ENCODE measurements at places on chromosomes 16 and 17.
A peak's percentile ranks its signal among the peaks of the same experiment; 100 is the strongest.

- peak; percentile 48 for DNase-seq
Observed at GRCh38 chr17:1413281-1413791, 13.3 kb upstream of the YWHAE start.

GRCh38 chr16:51410125-51410524, 259.1 kb upstream of the SALL1 start:
- DNase-seq = no peak

DNA sequence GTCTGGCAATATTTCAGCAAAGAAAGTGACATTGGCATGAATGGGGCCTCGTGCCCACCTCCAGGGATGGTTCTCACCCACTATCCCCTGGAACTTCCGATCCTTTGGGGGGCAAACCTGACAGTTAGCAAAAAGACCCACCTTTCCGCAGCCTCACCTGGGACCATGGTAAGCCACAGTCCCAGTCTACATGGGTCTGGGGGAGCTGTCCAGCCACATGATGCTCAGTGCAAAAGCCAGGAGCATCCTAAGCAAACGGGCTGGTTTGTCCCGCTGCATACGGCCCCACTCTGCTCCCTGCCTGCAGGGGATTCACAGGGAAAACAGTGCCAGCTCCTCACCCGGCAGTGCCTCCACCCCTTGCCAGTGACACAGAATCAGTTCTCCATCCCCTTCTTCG, 19.3 kb downstream of the AIPL1 start:
- no peak for DNase-seq

DNA sequence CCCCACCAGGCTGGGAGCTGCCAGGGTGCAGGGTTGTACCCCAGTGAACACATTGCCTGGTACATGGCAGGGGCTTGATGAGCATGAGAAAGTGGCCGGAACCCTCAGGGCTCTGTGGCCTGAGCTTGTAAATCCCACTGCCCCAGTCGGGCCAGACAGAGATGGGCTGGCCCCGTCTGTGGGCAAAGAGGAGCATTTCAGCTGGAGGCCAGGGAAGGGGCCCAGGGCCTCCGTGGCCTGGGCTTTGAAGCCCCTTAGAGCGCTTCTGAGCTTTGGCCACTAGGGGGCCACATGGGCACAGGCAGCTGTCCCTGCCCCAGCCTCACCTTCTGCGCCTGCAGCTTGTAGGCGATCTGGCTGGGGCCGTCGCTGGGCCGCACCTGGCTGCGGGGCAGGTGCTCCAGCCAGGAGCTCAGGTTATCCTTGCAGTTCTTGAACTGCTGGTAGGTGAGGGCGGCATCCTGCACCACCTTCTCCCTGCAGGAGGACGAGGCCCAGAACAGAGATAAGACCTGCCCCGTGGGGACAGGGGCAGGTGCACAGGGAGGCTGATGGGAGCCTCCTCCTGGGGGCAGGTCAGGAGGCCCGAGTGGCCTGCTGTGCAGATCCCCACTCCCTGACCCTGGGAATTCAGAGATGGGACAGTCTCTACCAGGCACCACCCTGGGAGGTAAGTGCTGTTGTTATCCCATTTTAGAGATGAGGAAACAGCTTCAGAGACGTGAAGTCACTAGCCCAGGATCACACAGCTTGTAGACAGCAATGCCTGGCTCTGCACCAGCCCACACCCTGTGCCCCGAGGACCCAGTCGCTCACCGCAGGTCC, 12.8 kb downstream of the EVPL start:
- no peak for DNase-seq

DNA sequence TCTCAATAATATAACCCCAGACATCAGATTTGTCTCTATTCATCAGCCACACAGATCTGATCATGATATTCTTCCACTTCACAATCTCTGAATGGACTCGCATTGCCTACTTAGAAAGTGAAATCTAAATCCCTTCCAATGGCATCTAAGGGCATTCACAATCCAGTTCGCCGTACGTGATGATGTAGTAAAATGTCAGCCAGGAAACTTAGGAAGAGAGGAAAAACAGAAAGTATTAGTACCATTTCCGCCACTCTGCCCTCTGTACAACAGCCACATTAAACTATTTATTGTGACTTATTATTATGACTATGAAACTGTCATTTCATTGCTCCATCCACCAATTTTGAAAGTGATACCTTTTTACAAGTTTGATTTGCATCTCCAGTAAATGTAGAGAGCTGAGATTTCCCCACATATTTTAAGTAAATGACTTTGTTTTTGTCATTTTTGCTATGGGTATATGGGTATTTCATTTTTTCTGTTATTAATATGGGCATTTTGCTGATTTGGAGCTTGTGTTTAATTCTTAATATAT, 69.4 kb upstream of the SMIM36 start:
- DNase-seq = no peak

DNA sequence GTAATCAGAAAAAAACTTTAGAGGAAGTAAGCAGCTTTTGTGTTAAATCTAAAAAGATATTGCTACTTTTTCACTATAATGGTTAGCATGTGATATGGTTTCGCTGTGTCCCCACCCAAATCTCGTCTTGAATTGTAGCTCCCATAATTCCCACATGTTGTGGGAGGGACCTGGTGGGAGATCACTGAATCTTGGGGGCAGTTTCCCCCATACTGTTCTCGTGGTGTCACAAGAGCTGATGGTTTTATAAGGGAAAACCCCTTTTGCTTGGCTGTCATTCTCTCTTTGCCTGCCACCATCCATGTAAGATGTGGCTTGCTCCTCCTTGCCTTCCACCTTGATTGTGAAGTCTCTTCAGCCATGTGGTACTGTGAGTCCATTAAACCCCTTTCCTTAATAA, 117.1 kb downstream of the KCNJ2 start:
- no peak for DNase-seq

- DNase-seq = no peak
Observed at GRCh38 chr17:40068129-40068581, 5.4 kb downstream of the THRA start.

GRCh38 chr17:65268832-65269231, 131.7 kb downstream of the RGS9 start:
- no peak for DNase-seq

DNA sequence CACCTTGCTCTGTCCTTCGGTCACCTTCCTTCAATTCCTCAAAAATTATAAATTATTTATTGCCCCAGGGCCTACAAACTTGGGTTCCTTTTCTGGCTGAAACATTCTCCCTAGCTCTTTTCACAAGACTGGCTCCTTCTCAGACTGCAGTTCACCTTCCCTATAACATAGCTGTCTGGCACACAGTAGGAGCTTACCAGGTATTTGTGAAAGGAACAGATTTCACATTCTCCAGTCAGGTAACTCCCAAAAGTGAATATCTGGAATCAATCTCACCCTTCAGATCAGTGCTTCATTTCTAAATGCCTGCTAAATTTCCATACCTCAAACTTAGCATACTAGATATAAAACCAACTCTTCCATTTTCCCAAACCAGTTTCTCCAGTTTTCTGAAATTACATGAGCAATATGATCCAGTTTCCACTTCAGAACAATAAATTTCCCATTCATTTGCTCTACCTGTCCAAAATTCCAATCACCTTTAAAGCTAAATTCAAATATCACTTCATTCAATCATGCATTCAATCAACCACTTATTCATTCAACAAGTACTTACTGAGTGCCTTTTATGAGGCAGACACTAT, 6.1 kb downstream of the RFFL start:
- no peak for DNase-seq

- DNase-seq = no peak
Observed at GRCh38 chr16:67661101-67661761, 471 bp downstream of the PARD6A start.

GRCh38 chr16:55351936-55352335, 27.9 kb downstream of the IRX6 start:
- DNase-seq = no peak

GRCh38 chr17:15171167-15172047, 93.7 kb downstream of the PMP22 start:
- DNase-seq = peak; percentile 63

- DNase-seq = no peak
Observed at GRCh38 chr17:7208027-7208571, 11.5 kb downstream of the DLG4 start.

All from HFF-Myc (cell line).